ENCODE measurements at places on chromosomes 2 and 18.

- no peak for DNase-seq
Measured at GRCh38 chr2:60318544-60318943, 234.9 kb downstream of the BCL11A start.

GRCh38 chr18:11215216-11215615, 65.8 kb upstream of the PIEZO2 start:
- DNase-seq = no peak

DNA sequence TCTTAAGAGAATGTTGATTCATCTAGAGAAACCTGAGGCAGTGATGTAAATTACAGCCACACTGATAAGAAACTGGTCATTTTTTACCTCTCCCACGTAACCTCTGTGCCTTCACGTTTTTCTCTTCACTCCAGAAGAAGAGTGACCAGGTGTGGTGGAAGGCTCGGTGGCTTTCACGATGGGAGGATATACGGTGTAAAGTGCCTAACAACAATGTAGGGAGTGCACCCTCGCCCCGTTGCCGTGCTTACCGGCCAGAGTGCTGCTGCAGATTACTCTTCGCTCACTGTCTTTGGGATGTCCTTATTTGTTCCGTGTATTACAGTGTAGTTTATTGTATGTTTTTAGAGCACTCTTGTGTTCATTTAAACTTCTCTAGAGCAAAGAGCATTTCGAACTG, 46.5 kb downstream of the NCK2 start:
- no peak for DNase-seq

DNA sequence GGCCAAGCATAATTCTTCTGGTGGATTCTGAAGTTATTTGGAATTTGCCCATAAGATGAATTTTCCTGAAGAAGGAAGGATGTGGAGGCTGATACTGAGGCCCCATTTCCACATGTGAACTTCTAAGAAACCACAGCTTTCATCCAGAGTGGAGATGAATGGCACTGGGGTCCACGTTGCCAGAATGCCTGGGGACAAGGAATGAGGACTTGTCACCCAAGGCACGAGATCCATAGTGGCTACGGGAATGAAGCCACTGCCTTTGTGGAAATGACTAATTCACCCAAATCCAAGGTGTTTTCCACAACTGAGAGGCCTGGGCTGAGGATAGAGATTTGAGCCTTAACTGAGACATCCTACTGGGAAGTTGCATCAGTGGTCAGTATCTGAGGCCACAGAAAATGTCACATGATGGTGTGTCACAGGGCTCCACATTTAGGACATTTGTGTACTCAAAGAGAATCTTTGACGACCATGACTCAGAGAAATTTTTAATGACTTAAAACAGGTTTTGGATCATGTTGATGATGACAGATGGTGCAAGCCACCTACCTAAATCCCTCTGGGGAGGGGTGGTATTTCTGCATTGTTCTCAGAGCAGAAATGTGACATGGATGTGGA, 286.1 kb downstream of the SOX11 start:
- DNase-seq = no peak

GRCh38 chr2:158782616-158783015, 12.5 kb upstream of the DAPL1 start:
- no peak for DNase-seq

DNA sequence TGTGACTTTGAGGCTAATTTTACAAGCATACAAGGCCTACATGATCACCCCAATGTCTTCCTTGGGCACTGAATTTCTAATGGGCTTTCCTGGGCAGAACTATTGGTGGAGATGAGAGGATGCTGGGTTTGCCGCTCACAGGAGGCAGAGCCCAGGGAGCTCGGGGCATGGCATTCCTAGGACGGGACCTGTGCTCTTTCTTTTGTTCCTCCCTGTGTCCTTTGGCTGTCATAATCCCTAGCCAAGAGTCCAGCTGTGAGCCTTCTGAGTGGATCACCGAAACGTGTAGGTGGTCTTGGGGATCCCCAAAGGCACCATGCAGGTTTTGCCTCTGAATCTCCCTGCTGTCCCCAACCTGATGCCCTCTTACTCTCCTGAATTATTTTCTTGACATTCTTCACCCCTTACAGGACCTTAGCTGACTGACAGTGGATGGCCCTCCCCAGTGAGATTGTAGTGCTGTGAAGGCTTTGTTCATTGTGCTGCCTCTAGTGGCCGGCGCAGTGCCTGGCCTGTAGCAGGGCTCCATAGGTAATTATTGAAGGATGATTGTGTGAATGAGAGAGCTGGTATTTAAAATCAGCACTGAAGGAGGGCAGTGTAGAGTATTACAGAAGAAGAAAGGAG, 221.9 kb downstream of the ZNF407 start:
- DNase-seq = no peak

- DNase-seq = no peak
Measured at GRCh38 chr2:161676902-161677496, 52.8 kb downstream of the SLC4A10 start.

DNA sequence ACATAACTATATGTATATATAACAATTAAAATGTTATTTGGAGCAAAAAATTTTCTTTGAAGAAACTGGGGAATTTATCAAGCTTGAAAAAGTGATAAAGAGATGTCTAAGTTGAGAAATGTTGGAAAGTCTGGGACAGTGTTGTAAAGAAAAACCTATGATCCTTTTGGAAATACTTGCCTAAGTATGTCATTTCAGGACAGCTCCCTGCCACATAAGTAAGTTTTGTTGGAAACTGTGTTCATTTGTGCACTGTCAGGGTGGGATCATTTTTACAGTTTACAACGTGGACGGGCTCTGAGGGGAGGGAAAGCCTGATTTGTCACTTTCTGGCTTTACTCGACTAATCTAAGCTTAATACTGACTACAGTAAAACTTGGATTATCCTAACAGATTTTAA, 10.4 kb upstream of the COL3A1 start:
- DNase-seq = no peak

DNA sequence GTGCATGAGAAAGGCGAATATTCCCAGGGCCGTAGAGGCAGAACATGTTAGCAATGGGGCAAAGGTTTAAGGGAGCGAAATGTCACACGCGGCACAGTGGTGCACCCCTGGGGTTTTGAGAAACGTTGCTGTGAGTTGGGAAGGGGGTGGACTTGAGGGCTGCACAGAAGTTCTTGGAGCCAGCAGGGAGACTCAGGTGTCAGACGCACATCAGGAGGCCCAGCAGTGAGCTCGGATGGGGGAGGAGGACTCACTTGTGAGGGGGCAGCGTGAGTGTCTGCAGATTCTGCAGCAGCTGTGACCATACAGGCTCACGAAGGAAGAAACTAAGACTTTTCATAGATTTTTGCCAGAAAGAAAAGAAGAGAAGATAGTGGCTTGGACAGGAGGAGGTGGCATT, 218.2 kb downstream of the SNTG2 start:
- DNase-seq = no peak

DNA sequence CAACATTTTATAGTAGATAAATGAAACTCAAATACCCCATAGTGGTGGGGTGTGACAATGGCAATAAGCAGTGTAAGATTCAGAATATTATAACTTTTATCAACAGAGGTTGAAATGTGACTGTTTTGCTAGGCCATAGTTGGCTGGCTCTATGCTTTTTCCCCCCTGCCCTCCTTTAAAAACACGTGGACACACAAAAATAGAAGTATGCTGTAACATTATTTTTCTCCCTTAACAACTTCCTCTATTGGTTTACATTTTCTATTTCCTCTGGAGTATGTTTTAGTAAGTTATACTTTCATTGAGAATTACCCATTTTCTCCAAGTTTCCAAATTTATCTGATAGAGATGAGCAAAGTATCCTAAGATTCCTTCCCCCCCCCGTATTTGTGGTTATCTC, 31.1 kb downstream of the NDUFAF7 start:
- DNase-seq = no peak

GRCh38 chr2:160175169-160176134, 24.6 kb downstream of the ITGB6 start:
- no peak for DNase-seq

DNA sequence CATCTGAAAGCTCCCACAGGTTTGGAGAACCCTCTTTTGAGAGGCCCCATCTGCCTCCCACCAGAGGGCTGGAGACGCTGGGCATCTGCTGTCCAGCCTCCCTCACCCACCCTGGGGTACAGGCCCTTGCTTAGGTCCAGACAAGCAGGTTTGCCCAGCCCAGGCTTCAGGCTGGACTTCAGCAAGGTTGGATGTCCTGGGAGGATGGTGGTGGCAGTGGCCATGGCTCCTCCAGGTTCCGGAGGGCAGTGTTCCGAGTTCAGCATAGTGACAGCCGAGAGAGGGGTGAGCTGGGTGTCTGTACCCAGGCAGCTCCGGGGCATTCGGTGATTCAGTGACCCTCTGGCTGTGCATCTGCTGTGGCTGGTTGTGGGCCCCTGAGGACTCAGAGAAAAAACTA, 58.2 kb upstream of the HDAC4 start:
- DNase-seq = no peak

- no peak for DNase-seq
Measured at GRCh38 chr18:78913830-78914231, 65.8 kb upstream of the SALL3 start.

- no peak for DNase-seq
Measured at GRCh38 chr2:210676067-210676466, 119.7 kb downstream of the CPS1 start.

DNA sequence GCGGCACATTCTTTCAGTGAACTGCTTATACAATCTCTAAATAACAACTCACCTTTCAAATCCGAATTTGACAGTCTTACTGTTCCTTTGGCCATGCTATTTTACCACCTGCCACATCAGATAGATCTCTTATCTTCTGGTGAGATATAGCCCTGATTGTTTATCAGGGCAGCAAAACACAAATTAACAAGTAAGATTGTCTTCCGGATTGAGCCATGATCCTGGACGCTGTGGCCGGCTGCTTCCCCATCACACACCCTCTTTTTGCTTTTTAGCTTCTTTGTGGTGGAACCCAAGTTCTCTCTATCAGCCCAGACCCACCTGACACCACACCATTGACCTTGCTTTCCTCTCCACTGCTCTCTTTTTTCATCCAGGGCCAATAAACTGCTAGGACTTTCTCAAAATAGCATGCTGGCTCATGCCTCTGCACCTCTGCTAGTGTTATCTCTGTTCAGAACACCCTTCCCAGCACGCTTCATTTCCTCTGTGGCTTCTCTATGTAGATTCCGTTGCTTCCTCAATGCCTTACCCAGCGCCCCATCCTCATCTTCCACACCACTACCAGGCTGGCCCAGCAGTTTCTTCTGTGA, 111.8 kb upstream of the CNTNAP5 start:
- DNase-seq = no peak

DNA sequence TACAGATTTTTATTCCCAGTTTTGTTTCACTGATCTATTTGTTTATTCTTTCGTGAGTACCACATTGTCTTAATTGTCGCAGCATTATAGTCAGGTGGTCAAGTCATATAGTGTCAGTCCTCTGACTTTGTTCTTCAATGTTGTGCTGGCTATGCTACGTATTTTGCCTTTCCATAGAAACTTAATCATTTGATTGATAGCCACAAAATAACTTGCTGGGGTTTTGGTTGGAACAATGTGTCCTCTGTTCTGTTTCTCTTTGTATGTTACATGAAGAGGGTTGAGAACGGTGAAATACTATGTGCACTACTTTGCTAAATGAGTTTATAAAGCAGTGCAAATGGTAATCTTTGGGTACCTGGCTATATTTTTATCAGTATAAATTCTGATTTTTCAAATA, 64.9 kb upstream of the TTC27 start:
- DNase-seq = no peak

DNA sequence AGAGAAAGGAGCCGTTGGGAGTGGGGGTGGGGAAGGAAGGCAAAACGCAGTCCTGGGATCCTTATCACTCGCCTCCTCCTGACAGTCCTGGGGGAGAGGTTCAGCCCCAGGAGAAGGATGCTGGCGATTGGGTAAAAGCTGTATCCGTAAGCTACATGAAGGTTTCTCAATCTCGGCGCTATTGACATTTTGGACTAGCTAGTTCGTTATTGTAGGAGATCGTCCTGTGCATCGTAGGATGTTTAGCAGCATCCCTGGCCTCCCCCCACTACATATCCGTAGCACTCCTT, 511 bp upstream of the TP53I3 start:
- DNase-seq = no peak
